Activated naive CD4-positive, alpha-beta T cell treated with Interleukin-2 at 50 U/mL for 16 hours (primary cell): ENCODE measurements at places on chromosomes 2 and 18.

DNA sequence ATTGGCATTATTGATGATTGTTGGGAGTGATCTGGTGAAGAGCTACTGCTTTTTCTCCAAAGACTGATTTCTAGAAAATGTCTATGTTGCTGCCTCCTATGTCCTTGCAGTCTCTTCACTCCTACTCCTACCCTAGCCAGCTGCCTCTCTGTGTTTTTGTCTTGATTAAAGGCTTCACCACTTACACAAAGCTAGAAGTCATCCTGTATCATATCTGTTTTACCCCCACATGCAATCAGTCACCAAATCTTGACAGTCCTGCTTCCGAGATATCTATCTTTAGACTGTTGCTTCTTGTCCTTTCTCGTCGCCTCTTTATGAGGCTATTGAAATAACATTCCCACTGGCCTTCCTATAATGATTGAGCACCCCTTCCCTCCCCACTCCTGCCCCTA, 84.5 kb upstream of the ITGA4 start:
- no peak for DNase-seq

DNA sequence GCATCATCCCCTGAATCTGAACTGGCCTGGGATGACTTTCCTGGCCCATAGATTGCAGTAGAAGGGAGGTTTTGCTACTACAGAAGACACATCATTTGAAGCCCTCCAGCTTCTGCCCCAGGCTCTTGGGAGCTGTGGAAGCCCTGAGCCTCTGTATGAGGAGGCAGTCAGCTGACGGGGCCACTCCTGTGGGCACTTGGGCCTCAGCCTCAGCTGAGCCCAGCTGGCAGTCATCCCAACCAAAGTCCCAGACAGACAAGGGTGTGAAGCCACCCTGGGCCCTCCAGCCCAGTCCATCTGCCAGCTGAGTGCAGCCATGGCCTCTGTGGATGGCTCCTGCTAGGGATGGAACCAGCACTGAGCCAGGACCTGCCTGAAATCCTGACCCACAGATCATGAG, 502.3 kb upstream of the HS6ST1 start:
- DNase-seq, result no peak

DNA sequence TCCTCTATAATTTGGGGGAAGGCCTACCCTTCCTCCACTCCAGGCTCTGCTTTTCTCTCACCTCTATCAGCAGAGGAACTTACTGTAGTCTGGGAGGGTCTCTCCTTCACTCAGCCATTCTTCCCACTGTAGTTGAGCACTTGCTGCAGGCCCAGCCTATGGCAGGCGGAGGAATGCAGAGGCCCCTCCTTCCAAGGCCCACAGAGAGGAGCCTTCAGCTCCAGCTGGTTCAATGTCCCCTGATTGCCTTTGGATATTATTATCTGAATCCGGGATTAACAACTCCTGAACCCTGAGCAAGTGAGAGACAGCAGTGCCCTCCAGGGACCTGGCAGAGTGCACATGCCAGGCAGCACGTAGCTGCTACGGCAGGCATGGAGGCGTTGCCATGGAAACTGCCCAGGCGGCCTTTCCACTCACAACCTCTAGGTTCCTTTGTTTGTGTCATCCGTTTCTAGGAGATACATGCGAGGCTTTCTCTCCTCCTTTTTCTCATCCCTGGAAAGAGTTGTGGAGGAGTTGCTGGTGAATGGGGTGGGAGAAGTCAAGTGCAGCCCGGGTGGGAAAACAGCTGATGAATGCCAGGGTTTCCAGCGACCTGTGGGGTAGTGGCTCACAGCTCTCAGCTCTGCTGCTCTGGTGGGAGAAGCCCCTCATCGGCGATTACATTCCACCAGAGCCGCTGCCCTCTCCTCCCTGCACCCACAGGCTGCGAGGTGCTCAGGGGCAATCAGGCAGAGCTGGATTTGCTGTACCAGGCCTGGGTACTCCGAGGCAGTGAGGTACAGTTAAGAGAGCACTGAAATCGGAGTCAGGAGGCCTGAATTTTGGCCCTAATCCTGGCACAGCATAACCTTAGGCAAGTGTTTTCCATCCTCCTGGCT, 55.3 kb upstream of the HK2 start:
- no peak for DNase-seq

- DNase-seq, result peak; percentile 76
Measured at GRCh38 chr2:219029829-219030165, 11.5 kb downstream of the CFAP65 start.

DNA sequence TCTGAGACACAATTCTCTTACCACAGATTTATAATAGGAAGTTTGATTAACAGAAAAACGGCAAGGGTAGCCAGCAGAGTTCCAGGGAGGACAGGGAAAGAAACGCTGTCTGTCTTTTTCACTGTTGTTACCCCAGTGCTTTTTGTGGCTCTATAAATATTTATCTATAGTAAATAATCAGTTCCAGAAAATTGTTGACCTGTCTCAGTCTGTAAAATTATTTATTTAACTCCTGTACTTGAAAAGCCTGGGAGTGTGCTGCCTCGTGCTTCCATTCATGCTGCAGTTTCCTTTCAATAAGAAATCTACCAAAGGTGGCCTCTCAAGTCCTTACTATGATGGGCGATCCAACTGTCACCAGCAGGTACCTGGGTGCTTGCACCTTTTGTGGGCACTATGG, 102.9 kb downstream of the ETAA1 start:
- no peak for DNase-seq

DNA sequence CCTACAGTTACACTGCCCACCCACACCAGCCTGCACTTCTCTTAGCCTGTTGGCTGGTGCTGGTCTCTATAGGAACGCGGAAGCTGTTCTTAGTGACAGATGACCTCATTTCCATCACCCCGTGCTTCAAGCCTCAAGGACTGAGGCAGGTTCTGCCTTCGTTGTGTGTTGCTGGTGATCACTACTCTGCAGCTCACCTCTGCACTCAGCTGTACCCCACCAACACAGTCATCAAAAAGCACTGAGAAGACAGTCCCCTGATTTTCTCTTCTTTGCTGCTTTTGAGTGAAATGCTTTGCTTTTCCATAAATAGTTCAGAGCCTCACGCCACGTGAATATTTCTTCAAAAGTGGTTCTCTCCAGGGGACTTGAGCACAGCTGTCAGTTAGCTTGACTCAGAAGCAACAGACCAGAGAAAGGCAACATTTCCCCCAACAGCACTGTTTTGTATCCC, 225.7 kb upstream of the CCDC150 start:
- no peak for DNase-seq

- no peak for DNase-seq
Measured at GRCh38 chr2:223751012-223751411, 86.4 kb downstream of the AP1S3 start.

DNA sequence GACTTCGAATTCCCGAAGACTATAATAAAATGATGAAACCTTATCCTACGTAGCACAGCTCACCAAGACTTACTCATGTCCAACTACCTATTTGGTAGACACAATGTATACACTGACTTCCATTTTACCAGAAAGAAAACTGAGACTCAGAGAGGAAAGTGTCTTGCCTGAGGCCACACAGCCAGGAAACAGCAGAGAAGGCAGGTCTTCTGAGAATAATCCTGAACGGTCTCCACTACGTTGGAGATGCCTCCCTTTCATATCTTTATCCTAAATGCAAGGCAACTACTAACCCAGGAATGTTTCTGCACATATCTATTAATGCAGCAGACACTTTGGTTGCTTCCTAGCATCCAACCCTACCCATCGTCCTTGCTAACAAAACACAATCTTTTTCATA, 11.9 kb upstream of the FABP1 start:
- no peak for DNase-seq

DNA sequence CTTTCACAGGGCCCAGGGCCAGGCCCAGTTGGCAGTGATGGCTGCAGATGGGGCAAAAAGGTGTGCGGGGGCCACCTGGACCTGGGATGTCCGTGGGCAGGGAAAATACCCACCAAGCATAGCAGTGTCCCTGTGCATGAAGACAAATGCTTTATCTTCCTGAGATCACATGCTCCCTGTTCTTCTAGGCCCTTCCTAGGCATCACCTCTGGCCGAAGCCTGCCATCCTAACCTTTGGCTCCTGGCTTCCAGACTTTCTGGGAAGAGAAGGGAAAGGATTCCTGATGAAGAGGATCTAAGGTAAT, 105.0 kb upstream of the SMAD2 start:
- no peak for DNase-seq

GRCh38 chr2:144003460-144004075, 516.4 kb downstream of the ZEB2 start:
- no peak for DNase-seq

- DNase-seq, result no peak
Measured at GRCh38 chr18:31574359-31574758, 17.3 kb upstream of the TTR start.

- no peak for DNase-seq
Measured at GRCh38 chr2:134462275-134462674, 208.4 kb downstream of the MGAT5 start.

DNA sequence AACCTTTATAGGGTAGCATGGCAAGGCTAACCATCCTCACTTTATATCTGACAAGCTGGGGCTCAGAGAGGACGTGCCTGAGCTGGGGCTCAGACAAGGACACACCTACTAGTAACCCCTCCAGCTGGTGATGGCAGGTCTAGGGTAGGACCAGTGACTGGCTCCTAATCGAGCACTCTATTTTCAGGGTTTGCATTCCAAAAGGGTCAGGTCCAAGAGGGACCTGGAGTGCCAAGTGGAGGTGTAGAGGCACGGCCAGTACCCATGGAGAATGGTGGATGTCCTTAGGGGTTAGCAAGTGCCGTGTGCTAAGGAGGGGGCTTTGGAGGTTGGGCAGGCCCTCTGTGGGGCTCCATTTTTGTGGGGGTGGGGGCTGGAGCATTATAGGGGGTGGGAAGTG, 1.2 kb upstream of the DES start:
- no peak for DNase-seq

DNA sequence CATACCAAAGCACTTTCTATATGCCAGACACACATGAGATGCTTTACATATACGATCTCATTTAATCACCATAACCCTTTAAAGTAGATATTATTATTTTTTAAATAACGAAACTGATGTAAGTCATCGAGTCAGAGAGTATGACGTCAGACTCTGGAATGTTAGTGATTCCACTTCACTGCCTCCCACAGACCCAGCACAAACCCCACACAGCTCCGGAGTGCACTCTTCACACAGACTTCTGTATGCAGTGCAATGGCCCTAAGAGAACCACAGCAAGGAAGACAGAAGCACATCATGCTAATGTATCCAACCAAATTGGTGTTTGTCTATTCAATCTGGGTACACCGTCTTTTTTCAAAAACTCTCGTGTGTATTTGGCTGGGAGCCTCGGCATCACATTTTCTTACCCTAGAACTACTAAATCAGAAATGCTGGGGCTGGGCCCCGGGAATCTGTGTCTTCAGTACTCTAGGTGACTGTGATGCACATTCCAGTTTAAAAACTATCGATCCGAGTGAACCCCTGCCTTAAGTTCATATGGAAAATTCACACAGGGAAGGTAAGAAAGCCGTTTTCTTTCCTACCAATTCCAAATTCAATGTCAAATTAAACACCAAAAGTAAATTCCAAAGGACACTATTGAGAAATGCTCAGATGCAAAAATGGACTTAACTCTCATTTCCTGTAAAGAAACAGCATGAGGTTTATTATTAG, 117.7 kb upstream of the ACVR1C start:
- DNase-seq, result no peak

- no peak for DNase-seq
Measured at GRCh38 chr18:62399781-62400308, 74.7 kb downstream of the TNFRSF11A start.

DNA sequence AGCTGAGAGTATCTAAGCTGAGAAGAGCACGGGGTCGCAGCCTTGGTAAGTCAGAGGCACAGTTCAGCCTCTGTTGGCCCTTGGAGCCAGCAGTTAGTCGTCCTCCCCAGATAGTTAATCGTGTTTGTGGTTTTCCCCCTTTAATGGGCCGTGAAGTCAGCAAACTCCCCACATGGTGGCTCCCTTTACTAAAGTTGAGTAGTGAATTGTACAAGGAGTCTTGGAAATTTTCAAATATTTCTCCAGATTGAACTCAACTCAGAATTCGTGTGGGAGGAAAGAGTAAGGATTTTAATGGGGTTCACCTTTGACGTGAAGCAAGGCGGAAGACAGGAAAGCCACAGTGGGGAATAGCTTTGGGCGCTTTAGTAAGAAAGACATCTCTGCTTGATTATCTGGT, 2.4 kb upstream of the ADCYAP1 start:
- no peak for DNase-seq

DNA sequence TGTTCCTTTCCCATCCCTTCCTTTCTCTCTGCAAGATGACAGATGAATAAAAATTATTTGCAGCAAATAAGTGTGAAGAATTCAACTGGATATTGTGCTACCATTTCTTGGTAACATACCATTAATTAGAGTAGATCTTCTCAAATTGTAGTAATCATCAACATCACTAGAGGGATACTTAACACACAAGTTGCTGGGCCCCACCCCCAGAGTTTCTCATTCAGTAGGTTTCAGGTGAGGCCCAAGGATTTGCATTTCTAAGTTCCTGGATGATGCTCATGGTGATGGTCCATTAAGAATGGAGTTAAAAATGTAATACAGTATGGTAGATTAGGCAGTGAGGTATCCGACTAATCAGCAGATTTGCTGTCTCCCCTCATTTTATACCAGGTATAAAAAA, 594.0 kb downstream of the ERBB4 start:
- no peak for DNase-seq

GRCh38 chr2:241692448-241692847, 5.8 kb upstream of the DTYMK start:
- no peak for DNase-seq

GRCh38 chr2:156576005-156576404, 139.8 kb downstream of the GPD2 start:
- no peak for DNase-seq

DNA sequence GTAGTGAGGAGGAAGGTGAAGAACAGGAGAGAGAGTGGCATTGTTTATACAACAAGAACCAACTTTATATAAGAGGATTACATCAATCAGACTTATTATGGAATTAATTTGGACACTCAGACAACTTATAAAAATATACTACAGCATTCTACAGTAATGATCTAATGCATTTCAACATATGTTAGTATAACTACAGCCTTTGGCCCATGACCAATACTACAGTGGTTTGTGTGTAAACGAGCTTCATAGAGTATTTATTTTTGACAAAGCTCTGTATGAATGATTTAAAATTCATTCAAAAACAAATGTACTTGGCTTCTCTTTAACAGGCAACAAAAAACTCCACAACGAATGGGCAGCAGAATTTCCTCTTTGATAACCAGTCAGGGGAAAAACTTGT, 72.8 kb downstream of the ZNF521 start:
- no peak for DNase-seq

- DNase-seq, result no peak
Measured at GRCh38 chr2:188937228-188938220, 36.6 kb upstream of the COL3A1 start.

- DNase-seq, result no peak
Measured at GRCh38 chr18:54999016-54999415, 39.8 kb upstream of the CCDC68 start.

- DNase-seq, result peak; percentile 38
Measured at GRCh38 chr2:29010946-29011345, 29.8 kb downstream of the TOGARAM2 start.

GRCh38 chr2:45925636-45926366, 274.3 kb downstream of the PRKCE start:
- DNase-seq, result no peak

GRCh38 chr2:207214446-207214845, 48.7 kb upstream of the KLF7 start:
- no peak for DNase-seq
